Stimulated activated CD8-positive, alpha-beta memory T cell treated with anti-CD3 and anti-CD28 coated beads, Interleukin-2, amount 100 ng/mL, for 1 hour (primary cell): ENCODE measurements at places on chromosomes 3 and 15.

GRCh38 chr3:65883613-65884012, 155.1 kb downstream of the MAGI1 start:
- no peak for DNase-seq

GRCh38 chr15:41698779-41699178, 38.6 kb downstream of the MGA start:
- DNase-seq, result no peak

DNA sequence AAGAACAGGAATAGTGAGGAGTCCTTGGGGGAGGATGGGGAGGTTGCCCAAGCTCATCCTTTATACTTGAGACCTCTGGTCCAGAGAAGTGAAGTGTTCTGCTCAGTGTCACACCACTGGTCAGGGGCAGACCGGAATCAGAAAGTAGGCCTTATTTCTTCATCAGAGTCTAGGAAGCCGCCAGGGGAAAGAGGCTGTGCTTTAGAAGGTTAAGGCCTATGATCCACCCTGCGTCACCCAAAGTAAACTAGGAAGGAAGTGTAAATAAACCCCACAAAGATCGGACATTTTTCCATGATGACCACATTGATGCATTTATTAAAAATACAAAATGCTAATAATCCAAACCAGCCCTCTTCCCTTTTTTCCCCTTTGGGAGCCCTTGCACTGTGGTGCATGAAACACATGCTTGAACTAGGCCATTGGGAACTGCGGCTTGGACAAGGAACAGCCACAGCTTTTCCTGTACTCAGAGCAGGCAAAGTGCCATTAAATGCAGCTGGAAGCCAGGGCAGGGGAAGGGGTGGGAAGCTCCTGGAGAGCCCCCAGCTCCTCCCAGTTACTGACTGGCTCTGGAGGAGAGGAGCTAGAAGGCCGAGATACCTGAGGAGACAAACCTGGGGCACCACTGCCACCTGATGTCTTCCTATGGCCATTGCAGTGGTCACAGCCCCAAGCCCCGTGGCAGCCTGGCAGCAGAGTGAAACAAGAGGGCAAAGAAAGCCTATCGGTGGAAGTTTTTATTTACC, 37.0 kb downstream of the CDC25A start:
- peak; percentile 21 for DNase-seq

DNA sequence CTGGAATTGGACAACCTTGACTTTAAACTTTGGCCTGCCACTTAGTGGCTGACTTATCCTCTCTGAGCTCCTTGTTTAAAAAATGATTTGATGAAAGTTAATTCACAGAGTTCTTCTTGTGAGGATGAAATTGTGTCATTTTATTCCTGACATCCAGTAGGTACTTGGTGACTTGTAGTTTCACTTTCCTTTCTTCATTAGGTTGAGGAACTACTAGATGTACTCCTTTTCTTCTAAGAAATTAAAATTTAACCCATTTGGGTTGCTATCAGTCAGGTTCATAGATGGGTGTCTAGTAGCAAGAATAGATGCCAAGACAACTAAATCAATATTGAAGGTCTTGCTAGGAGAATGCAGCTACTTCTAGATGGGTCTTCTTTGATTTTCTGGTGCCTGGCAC, 5.2 kb downstream of the NR1D2 start:
- no peak for DNase-seq

GRCh38 chr3:127214975-127215374, 22.0 kb downstream of the PRR23E start:
- DNase-seq, result no peak

- DNase-seq, result no peak
Observed at GRCh38 chr3:123628996-123629746, 44.3 kb upstream of the HACD2 start.

- DNase-seq, result no peak
Observed at GRCh38 chr3:14431452-14431916, 29.1 kb downstream of the SLC6A6 start.
